ENCODE measurements at places on chromosomes 11 and 22.
A peak's percentile ranks its signal among the peaks of the same experiment; 100 is the strongest.

DNA sequence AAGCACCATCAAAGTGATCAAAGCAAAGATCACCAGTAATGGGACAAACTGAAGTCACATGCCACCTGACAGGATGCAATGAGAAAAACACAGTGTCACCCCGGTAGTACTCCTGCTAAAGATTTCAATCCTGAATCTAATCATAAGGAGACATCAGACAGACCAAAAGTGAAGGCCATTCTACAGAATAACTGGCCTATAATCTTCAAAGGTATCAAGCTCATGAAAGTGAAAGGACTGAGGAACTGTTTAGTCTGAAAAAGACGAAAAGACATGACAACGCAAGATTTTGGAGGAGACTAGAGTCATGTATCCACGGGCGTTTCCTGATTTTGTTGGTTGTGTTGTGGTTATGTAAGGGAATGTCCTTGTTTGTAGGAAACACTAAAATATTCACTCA lies 42.4 kb upstream of the TSKU start:
- H3K4me3 ChIP-seq, result no peak overlapping the region
- no peak for DNase-seq
- no peaks in the 10 kb centered on the region for H3K36me3 ChIP-seq
- H3K27ac ChIP-seq, result no peak overlapping the region
- H3K27me3 ChIP-seq, result no peaks in the 10 kb centered on the region

DNA sequence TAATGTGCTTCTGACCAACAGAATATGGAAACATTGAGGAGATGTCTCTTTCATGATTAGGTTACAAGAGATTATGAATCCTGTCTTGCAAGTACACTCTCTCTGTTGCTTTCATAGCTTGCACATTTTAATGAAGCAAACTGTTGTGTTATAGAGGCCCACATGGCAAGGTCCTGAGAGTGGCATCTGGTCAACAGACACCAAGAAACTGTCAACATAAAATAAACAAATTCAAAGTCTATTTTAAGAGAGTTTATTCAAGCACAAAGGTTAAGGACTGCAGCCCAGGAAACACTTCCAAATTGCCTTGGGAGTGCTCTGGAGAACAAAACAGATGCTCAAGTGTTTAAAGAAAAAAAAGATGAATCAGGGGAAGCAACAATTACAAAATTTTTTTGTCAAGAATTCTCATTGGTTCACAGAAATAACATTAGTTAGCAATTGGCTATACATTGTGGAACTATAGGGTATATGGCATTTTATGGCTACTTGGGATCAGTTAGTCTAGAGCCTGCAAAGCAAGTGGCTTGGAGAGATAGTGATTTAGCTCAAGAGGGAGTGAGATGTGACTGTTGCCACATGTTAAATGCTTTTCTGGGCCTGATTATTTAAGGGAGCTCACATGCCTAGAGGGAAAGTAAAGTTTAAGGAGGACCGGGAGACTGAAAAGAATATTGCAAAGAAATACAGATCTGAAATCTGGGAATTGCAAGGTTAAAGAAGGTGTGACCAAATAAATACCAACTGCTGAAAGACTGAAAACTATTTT lies 54.6 kb downstream of the CTSC start:
- H3K4me3 ChIP-seq, result no peak overlapping the region
- peaks cover 8% of the 10 kb centered on the region for H3K4me1 ChIP-seq
- no peak overlapping the region for H3K27ac ChIP-seq
- H3K27me3 ChIP-seq, result no peaks in the 10 kb centered on the region

GRCh38 chr11:57460022-57460757 lies at the start of gene RTN4RL2:
Gene RTN4RL2 (plus strand): TSS chr11:57460528. CDS start chr11:57460866, 338 bp downstream.
- no peaks in the 10 kb centered on the region for H3K36me3 ChIP-seq
- DNase-seq, result peak; percentile 71
- H3K4me1 ChIP-seq, result peaks cover 15% of the 10 kb centered on the region
- H3K27ac ChIP-seq, result no peak within 1 kb of the TSS

GRCh38 chr11:128854841-128855240 lies 12.3 kb downstream of the KCNJ1 start:
- no peaks in the 10 kb centered on the region for H3K27me3 ChIP-seq
- no peak overlapping the region for H3K27ac ChIP-seq
- no peaks in the 10 kb centered on the region for H3K36me3 ChIP-seq

DNA sequence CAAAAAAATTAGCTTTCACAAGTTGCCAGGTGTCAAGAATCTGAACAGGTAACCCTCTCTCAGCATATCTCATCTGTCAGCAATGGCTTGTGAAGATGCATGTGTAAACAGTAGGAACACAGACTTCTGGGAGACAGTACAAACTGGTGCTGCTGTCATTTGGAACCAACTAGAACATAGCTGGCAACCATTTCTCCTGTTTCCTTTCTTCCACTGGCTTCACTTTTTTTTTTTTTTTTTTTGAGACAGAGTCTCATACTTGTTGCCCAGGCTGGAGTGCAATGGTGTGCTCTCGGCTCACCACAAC lies 2.1 kb upstream of the PIK3C2A start:
- DNase-seq, result no peak
- H3K27ac ChIP-seq, result peak overlapping the region; percentile 53
- H3K4me3 ChIP-seq, result no peak overlapping the region
- no peaks in the 10 kb centered on the region for H3K36me3 ChIP-seq
- H3K4me1 ChIP-seq, result peaks cover 6% of the 10 kb centered on the region

- H3K36me3 ChIP-seq, result no peaks in the 10 kb centered on the region
- H3K27me3 ChIP-seq, result no peaks in the 10 kb centered on the region
- no peak for DNase-seq
Measured at GRCh38 chr11:32178692-32179091, 87.8 kb downstream of the RCN1 start.

GRCh38 chr11:20227631-20228030 lies 67.4 kb upstream of the DBX1 start:
- H3K27me3 ChIP-seq, result no peaks in the 10 kb centered on the region
- H3K27ac ChIP-seq, result no peak overlapping the region
- DNase-seq, result no peak

DNA sequence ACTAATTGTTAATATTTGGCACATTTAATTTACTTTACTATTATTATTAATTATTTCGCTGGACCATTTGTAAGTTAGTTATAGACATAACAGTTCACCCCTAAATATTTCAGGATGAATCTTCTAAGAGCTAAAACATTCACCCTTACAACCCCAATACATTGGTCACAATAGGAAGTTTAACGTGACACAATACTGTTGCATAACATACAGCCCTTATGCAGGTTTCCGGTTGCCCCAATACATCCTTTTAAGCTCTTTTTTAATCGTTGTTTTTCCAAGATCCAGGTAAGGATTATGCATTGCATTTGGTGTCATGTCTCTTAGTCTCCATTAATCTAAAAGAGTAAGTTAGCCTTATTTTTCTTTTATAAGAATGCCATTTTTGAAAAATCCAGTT lies 71.2 kb downstream of the HSD17B12 start:
- H3K27ac ChIP-seq, result no peak overlapping the region
- H3K4me1 ChIP-seq, result no peaks in the 10 kb centered on the region
- no peak overlapping the region for H3K4me3 ChIP-seq
- no peaks in the 10 kb centered on the region for H3K27me3 ChIP-seq

GRCh38 chr11:111944651-111945051 lies 7.5 kb downstream of the DIXDC1 start:
- H3K27ac ChIP-seq, result peak overlapping the region; percentile 26
- DNase-seq, result no peak
- no peaks in the 10 kb centered on the region for H3K36me3 ChIP-seq

- H3K27ac ChIP-seq, result no peak overlapping the region
- no peaks in the 10 kb centered on the region for H3K36me3 ChIP-seq
- H3K4me1 ChIP-seq, result no peaks in the 10 kb centered on the region
- no peak for DNase-seq
- no peaks in the 10 kb centered on the region for H3K27me3 ChIP-seq
- H3K4me3 ChIP-seq, result no peak overlapping the region
Measured at GRCh38 chr11:63698976-63699733, 17.9 kb downstream of the RTN3 start.

DNA sequence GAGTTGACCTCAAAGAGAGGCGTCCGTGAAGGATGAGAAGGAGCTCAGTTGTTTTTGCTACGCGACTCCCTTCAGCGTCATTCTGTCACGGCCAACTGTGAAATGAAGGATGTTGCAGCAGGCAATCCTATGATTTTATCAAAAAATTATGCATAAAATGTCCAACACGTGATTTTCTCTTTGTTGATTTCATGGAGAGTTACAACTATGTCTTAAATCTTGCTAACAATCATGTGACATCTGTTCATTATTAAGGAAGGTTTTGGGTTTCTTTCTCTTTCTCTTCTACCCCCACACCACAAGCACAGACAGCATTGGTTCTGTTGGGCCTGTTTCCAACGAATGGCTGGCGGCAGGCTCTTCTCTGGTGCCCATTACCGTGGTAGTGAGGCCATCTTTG lies 3.7 kb downstream of the KRTAP5-4 start:
- H3K4me1 ChIP-seq, result no peaks in the 10 kb centered on the region
- H3K4me3 ChIP-seq, result no peak overlapping the region
- no peak overlapping the region for H3K27ac ChIP-seq
- no peak for DNase-seq
- H3K36me3 ChIP-seq, result no peaks in the 10 kb centered on the region

GRCh38 chr22:26672060-26672471 lies 14.7 kb downstream of the MIAT start:
- no peaks in the 10 kb centered on the region for H3K36me3 ChIP-seq
- H3K4me1 ChIP-seq, result no peaks in the 10 kb centered on the region
- H3K27ac ChIP-seq, result peak overlapping the region; percentile 98
- H3K27me3 ChIP-seq, result no peaks in the 10 kb centered on the region

GRCh38 chr22:29096736-29097669 lies 24.2 kb downstream of the KREMEN1 start:
- no peak overlapping the region for H3K4me3 ChIP-seq
- peak; percentile 67 for DNase-seq
- peak overlapping the region; percentile 77 for H3K27ac ChIP-seq
- peaks cover 25% of the 10 kb centered on the region for H3K36me3 ChIP-seq
- H3K4me1 ChIP-seq, result peaks cover 29% of the 10 kb centered on the region

DNA sequence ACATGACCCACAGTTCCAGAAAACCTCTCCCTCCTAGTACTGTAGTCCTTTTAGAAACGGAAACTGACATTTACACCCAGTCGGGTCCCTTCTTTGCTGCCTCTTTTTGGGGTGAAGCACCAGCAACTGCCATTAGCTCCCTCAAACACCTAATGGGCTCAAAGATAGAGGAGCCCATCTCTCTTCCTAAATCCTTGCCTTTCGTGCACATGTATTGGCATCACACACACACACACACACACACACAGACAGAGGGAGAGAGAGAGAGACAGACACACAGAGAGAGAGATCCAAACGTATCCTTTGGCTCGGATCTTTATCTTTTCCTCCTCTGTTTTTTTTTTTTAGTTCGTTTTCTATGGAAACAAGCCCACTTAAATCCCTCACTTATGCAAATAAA lies 716 bp downstream of the GRM5 start:
- DNase-seq, result no peak
- H3K4me1 ChIP-seq, result no peaks in the 10 kb centered on the region
- no peak overlapping the region for H3K4me3 ChIP-seq
- H3K27me3 ChIP-seq, result peaks cover 35% of the 10 kb centered on the region
- no peak overlapping the region for H3K27ac ChIP-seq

DNA sequence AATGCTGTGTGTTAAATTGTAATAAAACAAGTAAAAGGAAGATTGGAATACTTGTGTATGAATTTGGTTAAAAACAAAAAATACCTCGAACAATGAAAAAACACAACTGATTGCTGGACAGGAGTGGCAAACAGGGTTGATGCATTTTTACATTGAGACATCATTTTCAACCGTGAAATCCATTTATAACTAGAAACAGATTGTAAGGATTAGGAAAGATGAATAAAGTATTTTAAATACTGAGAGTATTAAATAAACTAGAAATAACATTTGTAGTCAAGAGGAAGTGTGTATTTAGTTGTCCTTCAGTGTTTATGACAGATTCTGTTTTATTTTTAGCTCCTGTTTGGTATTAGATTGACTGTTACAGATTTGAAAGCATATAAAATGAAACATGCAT lies 5.4 kb downstream of the ATM start:
- H3K27me3 ChIP-seq, result no peaks in the 10 kb centered on the region
- H3K36me3 ChIP-seq, result peaks cover 8% of the 10 kb centered on the region

- H3K36me3 ChIP-seq, result no peaks in the 10 kb centered on the region
- DNase-seq, result peak; percentile 73
- no peak overlapping the region for H3K4me3 ChIP-seq
- H3K4me1 ChIP-seq, result peaks cover 22% of the 10 kb centered on the region
- H3K27me3 ChIP-seq, result no peaks in the 10 kb centered on the region
Measured at GRCh38 chr11:6315811-6316425, 4.4 kb downstream of the CAVIN3 start.

- no peak overlapping the region for H3K27ac ChIP-seq
- DNase-seq, result no peak
- peaks cover 32% of the 10 kb centered on the region for H3K27me3 ChIP-seq
- H3K4me3 ChIP-seq, result no peak overlapping the region
- H3K36me3 ChIP-seq, result no peaks in the 10 kb centered on the region
Measured at GRCh38 chr22:49455595-49455994, 372.1 kb downstream of the BRD1 start.

DNA sequence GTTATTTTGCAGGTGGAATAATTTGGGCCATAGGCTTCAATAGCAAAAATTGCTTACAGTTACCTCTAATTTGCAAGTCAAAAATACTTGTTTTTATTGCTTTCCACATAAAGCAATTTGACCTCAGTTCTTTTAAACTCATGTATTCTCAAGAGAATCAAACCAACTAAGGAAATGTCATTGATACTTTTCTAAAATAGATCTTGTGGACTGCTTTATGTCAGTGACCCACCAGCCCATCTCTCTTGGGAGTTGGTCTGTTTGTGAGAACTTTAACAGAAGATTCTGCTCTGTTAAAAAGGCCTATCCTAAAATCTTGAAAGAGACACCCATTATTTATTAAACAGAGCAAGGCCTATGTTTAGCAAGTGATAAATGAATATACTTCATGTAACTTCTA lies 75.2 kb downstream of the DDIAS start:
- no peak for DNase-seq
- H3K27ac ChIP-seq, result no peak overlapping the region
- H3K27me3 ChIP-seq, result no peaks in the 10 kb centered on the region
- no peaks in the 10 kb centered on the region for H3K4me1 ChIP-seq
- H3K36me3 ChIP-seq, result peaks cover under 1% of the 10 kb centered on the region

GRCh38 chr11:75286826-75287465 lies 46.4 kb downstream of the TPBGL start:
- H3K4me1 ChIP-seq, result peaks cover 5% of the 10 kb centered on the region
- H3K36me3 ChIP-seq, result no peaks in the 10 kb centered on the region
- no peak for DNase-seq
- H3K27me3 ChIP-seq, result no peaks in the 10 kb centered on the region
- peak overlapping the region; percentile 18 for H3K27ac ChIP-seq

GRCh38 chr22:37609240-37610152 lies 862 bp downstream of the GGA1 start:
- H3K36me3 ChIP-seq, result peaks cover 2% of the 10 kb centered on the region
- peaks cover 11% of the 10 kb centered on the region for H3K4me1 ChIP-seq
- H3K27ac ChIP-seq, result peak overlapping the region; percentile 87
- DNase-seq, result peak; percentile 37
